ENCODE measurements at places on chromosomes 2 and 18.

DNA sequence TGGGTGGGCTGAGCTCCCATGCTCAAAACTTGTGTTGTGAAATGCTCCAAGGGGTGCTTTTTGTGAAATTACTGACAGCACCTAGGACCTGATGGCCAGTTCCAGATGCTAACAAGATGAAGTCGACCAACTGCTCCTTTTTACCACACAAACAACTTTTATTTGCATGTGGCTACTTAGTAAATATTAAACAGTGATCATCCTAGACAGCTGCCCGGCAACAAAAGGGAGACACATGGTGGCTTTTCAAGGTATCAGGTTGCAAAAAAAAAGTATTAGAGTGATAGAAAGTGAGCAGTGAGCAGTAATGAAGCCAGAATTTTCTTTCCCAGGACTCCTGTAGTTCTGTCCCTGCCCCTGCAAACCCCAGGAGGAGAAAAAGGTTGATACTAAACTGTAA, 118.5 kb downstream of the RPIA start:
- DNase-seq: no peak

DNA sequence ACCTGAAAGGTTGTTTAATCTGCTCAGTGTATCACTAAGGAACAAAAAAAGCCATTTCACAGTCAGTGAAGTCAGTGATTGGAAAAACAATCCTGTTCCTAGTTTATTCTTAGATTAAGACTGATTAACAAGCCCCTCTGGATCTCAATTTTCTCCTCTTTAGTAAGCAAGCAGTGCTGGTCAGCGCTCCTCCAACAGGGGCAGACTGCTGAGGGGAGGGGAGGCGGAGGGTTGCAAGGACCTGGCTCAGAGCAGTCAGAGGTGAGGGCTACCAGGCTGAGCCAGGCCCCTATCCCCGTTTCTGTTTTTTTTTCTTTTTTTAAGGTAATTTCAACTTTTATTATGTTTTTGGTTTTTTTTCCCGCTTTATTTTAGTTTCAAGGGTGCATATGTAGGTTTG, 24.7 kb upstream of the KCNS3 start:
- DNase-seq: no peak

- DNase-seq: no peak
Observed at GRCh38 chr2:224157655-224158054, 118.6 kb upstream of the SERPINE2 start.

DNA sequence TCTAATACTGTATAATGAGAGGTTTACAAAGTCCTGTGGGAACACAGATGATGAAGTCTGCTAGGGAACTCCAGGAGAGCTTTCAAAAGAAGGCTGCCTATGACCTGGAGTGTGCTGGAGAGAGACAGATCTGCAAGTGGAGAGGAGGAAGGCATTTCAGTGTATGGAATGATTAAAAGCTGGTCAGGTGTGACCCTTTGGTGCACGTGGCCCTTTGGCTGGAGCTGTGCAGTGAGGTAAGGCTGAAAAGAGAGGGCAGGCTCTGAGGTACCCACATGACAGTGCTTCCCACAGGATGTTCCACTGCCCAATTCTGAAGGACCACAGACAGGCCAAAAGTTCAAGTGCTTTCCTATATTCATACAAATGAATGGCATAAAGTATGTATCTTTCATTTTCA, 157.1 kb downstream of the DYM start:
- DNase-seq: no peak

GRCh38 chr2:104254017-104254416, 599.9 kb upstream of the POU3F3 start:
- no peak for DNase-seq

- peak; percentile 14 for DNase-seq
Observed at GRCh38 chr2:192035731-192036442, 158.8 kb downstream of the TMEFF2 start.

- no peak for DNase-seq
Observed at GRCh38 chr2:201808027-201808426, 1.7 kb downstream of the CDK15 start.

- DNase-seq: no peak
Observed at GRCh38 chr2:142873831-142874287, 3.6 kb upstream of the KYNU start.

DNA sequence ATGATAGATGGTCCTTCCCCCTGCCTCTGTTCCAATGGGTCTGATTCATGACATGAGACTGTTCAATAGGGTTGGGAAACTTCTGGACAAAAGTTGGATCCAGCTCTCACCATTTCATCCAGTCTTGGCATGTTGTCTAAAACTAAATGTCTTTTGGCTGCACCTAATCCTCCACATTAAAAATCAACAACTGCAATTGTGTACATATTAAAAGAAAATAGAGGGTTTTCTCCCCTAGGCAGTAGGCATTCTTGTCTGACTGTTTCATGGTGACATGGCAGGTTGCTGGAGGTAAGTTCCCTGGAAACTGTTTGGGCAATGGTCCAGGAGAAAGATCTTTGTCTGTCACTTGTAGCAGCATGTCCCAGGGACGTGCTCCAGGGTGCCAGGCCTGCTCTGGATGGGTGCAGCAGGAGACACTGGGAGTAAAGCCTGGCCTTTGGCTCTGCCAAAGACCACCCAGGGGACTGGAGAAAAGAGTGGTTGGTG, 135.8 kb downstream of the TCF4 start:
- no peak for DNase-seq

DNA sequence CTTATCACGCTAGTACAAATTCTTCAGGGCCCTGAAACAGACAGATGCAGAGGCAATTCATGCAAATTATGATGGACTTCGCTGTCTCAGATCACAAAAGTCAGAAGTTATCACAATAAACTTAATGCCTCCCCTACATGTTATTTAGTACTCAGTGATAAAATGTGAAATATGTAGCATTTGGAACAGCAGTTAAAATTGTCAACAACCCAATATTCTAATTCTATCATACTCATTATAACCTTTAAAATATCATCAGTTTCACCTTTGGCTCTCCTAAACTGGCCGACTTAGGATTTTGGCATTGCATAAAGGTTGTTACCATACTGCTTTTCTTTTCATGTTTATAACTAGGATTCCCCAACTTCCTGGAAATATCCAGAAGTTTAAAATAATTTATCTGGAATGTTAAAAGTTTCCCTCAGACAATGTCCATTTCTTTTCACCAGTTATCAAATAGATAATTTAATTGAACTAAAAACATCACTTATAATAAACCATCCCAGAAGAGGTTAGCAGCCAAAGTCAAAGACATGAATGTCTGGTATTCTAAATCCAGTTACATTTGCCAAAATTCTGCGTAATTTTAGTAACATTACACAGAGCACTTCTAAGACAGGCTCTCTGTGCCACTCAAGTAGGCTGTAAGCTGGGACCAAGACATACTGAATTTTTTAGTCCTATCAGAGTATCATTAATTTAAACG, 239.8 kb downstream of the RBM43 start:
- no peak for DNase-seq

- DNase-seq: no peak
Observed at GRCh38 chr2:216557413-216557812, 58.8 kb downstream of the RPL37A start.

All from HS-5 (cell line).